Osteoblast (primary cell): ENCODE measurements at places on chromosomes 6 and 20. TPM values are rescaled to one million over a fixed set of nuclear protein-coding genes. Genes with fewer than 3 reads are reported as not detected.

DNA sequence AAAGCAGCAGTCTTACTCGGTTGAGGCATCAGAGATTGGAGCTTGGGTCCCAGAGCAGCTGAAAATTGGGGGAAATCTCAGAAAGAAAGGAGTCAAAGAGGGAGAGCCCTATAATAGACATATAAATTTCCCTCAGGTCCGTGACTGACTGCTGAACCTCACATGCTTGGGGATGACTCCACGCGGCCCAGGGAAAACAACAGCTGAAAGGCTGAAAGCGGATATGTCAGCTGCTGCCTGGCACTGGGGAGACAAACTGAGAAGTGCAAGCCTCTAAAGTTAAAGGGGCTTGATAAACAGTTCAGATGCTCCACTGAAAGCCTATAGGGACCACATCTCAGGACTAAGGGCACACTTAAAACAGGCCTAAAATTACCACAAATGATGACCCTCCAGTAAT lies 255.9 kb upstream of the RIN2 start:
- no peaks in the 10 kb centered on the region for H3K27me3 ChIP-seq
- H3K4me1 ChIP-seq: peaks cover 3% of the 10 kb centered on the region

The UNC5CL gene
- under 0.01 TPM in 1 of 2 replicates, not detected in the other for total RNA-seq

- DNase-seq: no peak
- H3K36me3 ChIP-seq: no peaks in the 10 kb centered on the region
- no peak overlapping the region for H3K4me3 ChIP-seq
- no peaks in the 10 kb centered on the region for H3K27me3 ChIP-seq
Observed at GRCh38 chr6:75751443-75751842, 2.4 kb downstream of the MYO6 start.

DNA sequence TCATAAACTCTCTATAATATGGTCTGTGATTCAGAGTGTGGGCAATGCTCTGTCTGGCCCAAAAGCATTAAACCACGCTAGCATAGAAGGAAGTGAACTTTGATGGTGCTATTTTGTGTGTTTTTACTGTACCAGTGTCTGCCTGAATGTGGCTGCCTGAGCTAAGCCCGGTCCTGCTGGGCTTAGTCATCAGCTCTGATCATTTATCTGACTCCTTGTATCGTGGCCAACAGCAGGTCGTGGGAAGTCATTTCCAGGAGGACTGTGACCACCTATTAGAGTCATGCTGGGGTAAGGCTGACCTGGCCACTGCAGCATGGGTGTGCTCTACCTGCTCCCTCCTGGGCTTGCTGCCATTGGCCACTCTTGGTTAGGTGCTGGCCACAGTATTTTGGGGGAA lies 239.1 kb upstream of the CEP162 start:
- H3K27me3 ChIP-seq: no peaks in the 10 kb centered on the region
- H3K36me3 ChIP-seq: no peaks in the 10 kb centered on the region
- DNase-seq: peak; percentile 74
- peak overlapping the region; percentile 40 for H3K27ac ChIP-seq
- no peak overlapping the region for H3K4me3 ChIP-seq

- H3K27ac ChIP-seq: no peak overlapping the region
- H3K4me1 ChIP-seq: peaks cover 4% of the 10 kb centered on the region
- DNase-seq: no peak
- no peaks in the 10 kb centered on the region for H3K27me3 ChIP-seq
- no peak overlapping the region for H3K4me3 ChIP-seq
Observed at GRCh38 chr6:134315974-134316441, 1.9 kb downstream of the SGK1 start.

GRCh38 chr6:2666906-2667575 lies 83.7 kb downstream of the MYLK4 start:
- H3K27ac ChIP-seq: no peak overlapping the region
- H3K27me3 ChIP-seq: no peaks in the 10 kb centered on the region
- no peak overlapping the region for H3K4me3 ChIP-seq
- no peak for DNase-seq

- DNase-seq: no peak
- no peaks in the 10 kb centered on the region for H3K36me3 ChIP-seq
- peaks cover 16% of the 10 kb centered on the region for H3K4me1 ChIP-seq
- no peaks in the 10 kb centered on the region for H3K27me3 ChIP-seq
Observed at GRCh38 chr6:138572885-138573284, 73.6 kb upstream of the NHSL1 start.

GRCh38 chr20:62143957-62144825 lies 622 bp downstream of the SS18L1 start:
- H3K4me1 ChIP-seq: peaks cover 24% of the 10 kb centered on the region
- peak; percentile 95 for DNase-seq
- peak overlapping the region; percentile 85 for H3K4me3 ChIP-seq
- H3K36me3 ChIP-seq: peaks cover 20% of the 10 kb centered on the region
